Mammary epithelial cell (primary cell): ENCODE measurements at places on chromosomes 2 and 18. TPM values are rescaled to one million over a fixed set of nuclear protein-coding genes. Genes with fewer than 3 reads are reported as not detected.

Gene CD28
- total RNA-seq = not detected in 2 replicates

Gene NFU1
- total RNA-seq = 23.0 TPM

Gene EDAR
- 2.2 TPM for total RNA-seq

Gene FOXI3
- total RNA-seq = 1.5 TPM

Gene IL36G
- 0.27 and 1.9 TPM in 2 replicates for total RNA-seq

Gene GLI2
- total RNA-seq = under 0.01 TPM
